Activated CD4-positive, alpha-beta T cell treated with anti-CD3 and anti-CD28 coated beads for 1 hour (primary cell): ENCODE measurements at places on chromosomes 5 and 9.

- no peak for DNase-seq
Measured at GRCh38 chr5:59158165-59158564, 575.3 kb downstream of the RAB3C start.

GRCh38 chr5:59473611-59474010 lies 419.9 kb downstream of the PDE4D start:
- no peak for DNase-seq

DNA sequence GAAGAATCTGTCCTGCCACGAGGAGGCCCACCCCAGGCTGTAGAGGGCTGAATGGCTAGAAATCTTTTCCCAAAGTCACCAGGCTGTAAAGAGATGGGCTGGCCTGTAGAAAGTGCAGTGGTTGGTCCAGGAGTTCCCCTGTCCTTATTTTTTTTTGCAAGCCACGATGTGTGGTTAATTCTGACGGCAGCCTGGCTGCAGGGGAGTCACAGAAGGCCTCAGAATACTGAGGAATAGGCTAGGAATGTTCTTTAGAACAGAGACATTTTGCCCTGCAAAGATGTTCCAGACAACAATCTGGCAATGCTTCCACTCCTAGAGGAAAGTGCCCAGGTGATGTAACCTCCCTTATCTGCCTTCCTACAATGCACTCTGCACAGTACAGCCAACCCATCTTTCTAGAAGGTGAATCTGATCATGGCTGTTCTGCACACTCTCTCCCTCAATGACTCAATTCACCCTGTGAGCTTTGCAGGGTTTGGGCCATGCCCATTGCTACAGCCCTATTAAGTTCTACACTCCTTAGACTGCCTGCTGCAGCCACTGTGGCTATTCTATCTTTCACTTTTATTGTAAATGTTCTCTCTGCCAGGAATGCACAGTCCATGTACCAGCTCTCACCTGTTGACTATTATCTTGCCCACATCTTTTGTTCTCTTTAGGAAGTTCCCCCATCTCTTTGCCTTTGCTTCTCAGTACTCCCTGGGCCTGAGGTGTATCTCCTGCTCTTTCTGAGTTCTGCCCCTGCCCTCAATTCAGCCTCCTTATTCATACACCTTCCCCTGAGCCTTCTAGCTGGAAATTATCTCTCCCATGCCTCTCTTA lies 377.8 kb upstream of the CLINT1 start:
- DNase-seq: no peak

- DNase-seq: no peak
Measured at GRCh38 chr9:79300068-79300467, 271.7 kb upstream of the TLE4 start.

- DNase-seq: no peak
Measured at GRCh38 chr9:92665836-92666235, 4.1 kb downstream of the IPPK start.

DNA sequence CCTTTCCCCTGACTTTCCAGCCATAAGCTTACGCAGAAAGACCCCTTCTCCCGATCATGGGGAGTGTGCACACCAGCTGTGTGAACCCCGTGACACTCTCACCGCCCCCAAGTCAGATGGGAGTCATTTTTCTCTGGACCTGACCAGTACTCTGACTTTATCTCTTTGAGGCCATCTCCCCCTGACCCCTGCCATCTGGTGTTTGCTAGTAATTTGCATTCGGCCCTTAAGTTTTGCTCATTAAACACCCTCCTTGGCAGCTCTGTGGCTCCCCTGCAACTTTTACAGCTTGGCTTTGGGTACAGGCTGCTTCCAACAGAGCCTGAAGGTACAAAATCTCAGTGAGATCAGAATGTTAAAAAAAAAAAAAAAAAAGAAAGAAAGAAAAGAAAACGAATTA lies 43.9 kb downstream of the PDZD2 start:
- DNase-seq: no peak

DNA sequence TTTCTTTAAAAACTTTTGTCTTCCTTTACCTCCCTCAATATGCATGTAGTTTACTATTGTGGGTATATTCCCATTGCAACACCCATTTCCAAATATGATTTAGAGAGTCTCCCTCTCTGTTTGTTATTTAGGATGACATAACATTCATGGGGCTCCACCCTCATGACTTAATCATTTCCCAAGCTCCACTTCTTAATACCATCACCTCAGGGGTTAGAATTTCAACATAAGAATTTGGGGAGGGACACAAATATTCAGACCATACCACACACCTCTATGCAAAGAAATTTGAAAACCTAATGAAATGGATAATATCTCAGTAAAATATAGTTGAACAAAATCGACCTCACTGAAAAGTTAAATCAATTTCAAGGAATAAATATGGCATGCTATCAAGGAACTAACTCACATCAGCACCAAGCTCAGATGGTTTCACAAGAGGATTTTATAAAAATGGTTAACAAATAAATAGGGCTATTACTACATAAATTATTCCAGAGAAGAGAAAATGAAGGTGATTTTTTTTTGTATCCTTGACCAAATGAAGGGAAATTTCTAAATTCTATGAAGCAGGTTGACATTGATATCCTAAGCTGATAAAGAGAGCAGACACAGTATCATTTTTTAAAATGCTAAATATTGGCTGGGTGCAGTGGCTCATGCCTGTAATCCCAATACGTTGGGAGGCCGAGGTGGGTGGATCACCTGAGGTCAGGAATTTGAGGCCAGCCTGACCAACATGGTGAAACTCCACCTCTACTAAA lies 20.2 kb upstream of the UBTD2 start:
- no peak for DNase-seq

- DNase-seq: no peak
Measured at GRCh38 chr9:800591-801150, 40.8 kb upstream of the DMRT1 start.

GRCh38 chr5:172622091-172623046 lies 18.7 kb upstream of the NEURL1B start:
- DNase-seq: no peak
